ENCODE measurements at places on chromosomes 13 and 19.
A peak's percentile ranks its signal among the peaks of the same experiment; 100 is the strongest.

GRCh38 chr19:35645680-35646511 lies 2.2 kb upstream of the COX6B1 start:
- H3K4me3 ChIP-seq = no peak overlapping the region
- H3K27ac ChIP-seq = no peak overlapping the region
- DNase-seq = no peak
- no peaks in the 10 kb centered on the region for H3K27me3 ChIP-seq
- H3K4me1 ChIP-seq = peaks cover 7% of the 10 kb centered on the region
- no peaks in the 10 kb centered on the region for H3K36me3 ChIP-seq

DNA sequence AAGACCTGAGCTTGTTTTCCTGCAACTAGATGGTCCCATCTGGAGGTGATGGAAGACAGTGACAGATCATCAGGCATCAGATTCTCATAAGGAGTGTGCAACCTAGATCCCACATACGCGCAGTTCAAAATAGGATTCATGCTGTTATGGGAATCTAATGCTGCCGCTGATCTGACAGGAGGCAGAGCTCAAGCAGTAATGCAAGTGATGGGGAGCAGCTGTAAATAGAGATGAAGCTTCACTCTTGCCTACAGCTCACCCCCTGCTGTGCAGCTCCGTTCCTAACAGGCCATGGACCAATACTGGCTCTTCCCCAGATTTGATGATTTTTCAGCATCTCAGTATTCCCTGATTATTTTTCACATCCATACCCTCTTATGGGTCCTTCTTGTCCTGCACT lies 208.4 kb upstream of the RXFP2 start:
- H3K27me3 ChIP-seq = no peaks in the 10 kb centered on the region
- H3K36me3 ChIP-seq = no peaks in the 10 kb centered on the region
- no peak overlapping the region for H3K27ac ChIP-seq
- H3K4me1 ChIP-seq = no peaks in the 10 kb centered on the region
- no peak for DNase-seq

- DNase-seq = no peak
- H3K27ac ChIP-seq = no peak overlapping the region
- no peaks in the 10 kb centered on the region for H3K36me3 ChIP-seq
- no peaks in the 10 kb centered on the region for H3K4me1 ChIP-seq
- no peak overlapping the region for H3K4me3 ChIP-seq
Observed at GRCh38 chr13:98626298-98626935, 49.5 kb upstream of the STK24 start.

GRCh38 chr13:64551755-64552154 lies 2678.4 kb downstream of the PCDH9 start:
- no peak for DNase-seq
- H3K4me3 ChIP-seq = no peak overlapping the region
- H3K4me1 ChIP-seq = no peaks in the 10 kb centered on the region
- no peaks in the 10 kb centered on the region for H3K36me3 ChIP-seq
- no peaks in the 10 kb centered on the region for H3K27me3 ChIP-seq

DNA sequence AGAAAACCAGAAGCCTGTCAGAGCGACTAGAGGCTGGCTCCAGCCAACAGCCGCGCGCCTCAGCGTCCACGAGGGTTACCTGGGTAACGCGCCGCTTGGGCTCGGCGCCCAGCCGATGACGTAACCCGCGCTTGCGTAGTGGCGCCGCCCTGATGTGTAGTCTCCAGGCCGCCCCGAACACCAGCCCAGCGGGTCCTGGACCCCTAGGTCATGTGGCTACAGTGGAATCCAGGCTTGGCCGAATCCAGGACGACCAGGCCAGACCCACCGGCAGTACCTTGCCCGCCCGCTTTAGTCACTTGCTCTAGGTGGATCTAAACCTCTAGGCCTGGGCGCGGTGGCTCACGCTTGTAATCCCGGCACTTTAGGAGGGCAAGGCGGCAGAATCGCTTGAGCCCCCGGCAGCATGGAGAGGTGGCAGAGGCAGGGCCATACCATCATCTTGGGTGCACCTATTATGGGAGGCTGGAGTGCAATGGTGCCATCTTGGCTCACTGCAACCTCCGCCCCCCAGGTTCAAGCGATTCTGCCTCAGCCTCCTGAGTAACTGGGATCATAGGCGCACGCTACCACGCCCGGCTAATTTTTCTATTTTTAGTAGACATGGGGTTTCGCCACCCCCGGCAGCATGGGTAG lies 7.2 kb upstream of the ZNF606 start:
- H3K27ac ChIP-seq = no peak overlapping the region
- no peaks in the 10 kb centered on the region for H3K36me3 ChIP-seq
- no peaks in the 10 kb centered on the region for H3K27me3 ChIP-seq
- H3K4me1 ChIP-seq = no peaks in the 10 kb centered on the region
- H3K4me3 ChIP-seq = peak overlapping the region; percentile 19

DNA sequence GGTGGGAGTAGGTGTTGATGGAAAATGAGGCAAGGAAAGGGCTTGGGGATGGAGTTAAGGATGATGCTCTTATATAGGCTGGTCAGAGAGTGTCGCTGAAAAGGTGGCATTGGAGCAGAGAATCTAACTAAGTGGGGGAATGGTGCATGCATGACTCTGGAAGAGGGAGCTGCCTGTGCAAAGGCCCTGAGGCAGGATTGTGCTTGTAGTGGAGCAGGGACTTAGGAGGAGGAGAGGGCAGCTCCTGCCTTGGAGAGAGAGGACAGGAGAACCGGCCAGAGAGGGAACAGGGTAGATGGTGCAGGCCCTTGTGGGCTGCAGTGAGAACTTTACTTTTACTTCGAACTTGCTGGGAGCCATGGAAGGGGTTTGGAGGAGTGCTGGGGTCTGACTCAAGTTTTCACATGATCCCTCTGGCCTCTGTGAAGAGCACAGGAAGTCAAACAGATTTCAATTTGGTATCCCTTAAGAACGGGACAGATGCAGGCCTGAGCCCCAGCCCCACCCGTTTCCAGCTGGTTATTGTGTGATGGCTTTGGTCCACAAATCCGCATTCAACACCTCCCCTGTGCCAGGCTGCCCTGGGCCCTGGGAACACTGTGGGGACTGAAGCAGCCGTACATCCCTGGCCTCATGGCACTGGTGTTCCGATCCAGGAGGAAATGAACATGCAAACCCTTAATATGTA lies 7.0 kb downstream of the AP2A1 start:
- no peaks in the 10 kb centered on the region for H3K27me3 ChIP-seq
- no peak for DNase-seq
- H3K4me1 ChIP-seq = no peaks in the 10 kb centered on the region
- no peak overlapping the region for H3K27ac ChIP-seq
- H3K36me3 ChIP-seq = no peaks in the 10 kb centered on the region

- no peaks in the 10 kb centered on the region for H3K27me3 ChIP-seq
- no peak overlapping the region for H3K27ac ChIP-seq
- H3K4me1 ChIP-seq = no peaks in the 10 kb centered on the region
- DNase-seq = no peak
Observed at GRCh38 chr19:42568006-42568405, 26.7 kb downstream of the CEACAM8 start.

DNA sequence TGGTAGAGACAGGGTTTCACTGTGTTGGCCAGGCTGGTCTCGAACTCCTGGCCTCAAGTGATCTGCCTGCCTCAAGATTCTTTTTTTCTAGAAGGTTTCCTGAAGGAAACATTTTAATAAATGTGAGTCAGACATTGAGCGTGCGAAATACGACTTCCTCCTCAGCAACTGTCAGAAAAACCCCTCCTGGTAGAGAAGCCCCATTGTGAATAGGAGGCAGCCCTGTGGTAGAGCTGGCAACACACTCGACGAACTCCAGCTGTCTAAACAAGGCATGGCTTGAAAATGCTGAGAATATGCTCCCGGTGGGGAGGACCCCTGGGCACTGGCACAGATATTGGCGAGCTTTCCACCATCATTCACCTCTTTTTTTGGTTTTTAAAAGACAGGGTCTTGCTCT lies 9.8 kb downstream of the ZNF333 start:
- no peak overlapping the region for H3K27ac ChIP-seq
- H3K27me3 ChIP-seq = no peaks in the 10 kb centered on the region
- no peaks in the 10 kb centered on the region for H3K4me1 ChIP-seq

DNA sequence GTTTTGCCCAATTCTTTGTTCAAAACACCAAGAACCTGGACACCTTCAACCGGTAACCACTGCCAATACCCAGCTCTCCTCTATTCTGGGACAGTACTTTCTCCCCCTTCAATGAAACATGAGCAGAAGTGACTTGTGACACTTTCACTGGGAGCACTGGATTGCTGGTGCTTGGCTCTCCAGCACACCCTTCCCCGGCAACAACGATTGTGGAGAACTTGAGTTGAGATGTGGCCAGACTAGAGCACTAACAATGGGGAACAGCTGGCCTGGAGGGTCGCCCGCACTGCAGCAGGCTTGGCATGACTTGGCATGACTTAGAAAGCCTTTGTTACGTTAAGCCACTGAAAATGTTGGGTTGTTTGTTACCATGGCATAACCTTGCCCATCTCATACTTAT lies 7.5 kb upstream of the B3GLCT start:
- H3K4me1 ChIP-seq = no peaks in the 10 kb centered on the region
- no peaks in the 10 kb centered on the region for H3K27me3 ChIP-seq
- DNase-seq = no peak
- H3K27ac ChIP-seq = no peak overlapping the region
- H3K36me3 ChIP-seq = no peaks in the 10 kb centered on the region

- no peaks in the 10 kb centered on the region for H3K4me1 ChIP-seq
- no peaks in the 10 kb centered on the region for H3K36me3 ChIP-seq
- no peak for DNase-seq
Observed at GRCh38 chr19:5330307-5330720, 10.3 kb downstream of the PTPRS start.

- H3K4me3 ChIP-seq = no peak overlapping the region
- no peaks in the 10 kb centered on the region for H3K4me1 ChIP-seq
- peaks cover 18% of the 10 kb centered on the region for H3K27me3 ChIP-seq
Observed at GRCh38 chr19:19214892-19215291, 3.1 kb downstream of the NCAN start.

- H3K4me3 ChIP-seq = no peak overlapping the region
- H3K27me3 ChIP-seq = no peaks in the 10 kb centered on the region
- no peak for DNase-seq
- no peak overlapping the region for H3K27ac ChIP-seq
Observed at GRCh38 chr13:95195146-95195545, 106.1 kb downstream of the ABCC4 start.

- no peak overlapping the region for H3K4me3 ChIP-seq
- DNase-seq = no peak
- no peaks in the 10 kb centered on the region for H3K27me3 ChIP-seq
- no peak overlapping the region for H3K27ac ChIP-seq
Observed at GRCh38 chr13:90545070-90545840, 802.2 kb upstream of the MIR17HG start.

GRCh38 chr19:2249880-2250765 lies 1.0 kb downstream of the AMH start:
- DNase-seq = no peak
- H3K27ac ChIP-seq = no peak overlapping the region
- H3K4me3 ChIP-seq = no peak overlapping the region
- H3K27me3 ChIP-seq = peaks cover 51% of the 10 kb centered on the region
- H3K36me3 ChIP-seq = peaks cover 4% of the 10 kb centered on the region

GRCh38 chr19:7337380-7338194 lies 11.2 kb upstream of the ARHGEF18 start:
- H3K36me3 ChIP-seq = no peaks in the 10 kb centered on the region
- no peaks in the 10 kb centered on the region for H3K4me1 ChIP-seq
- H3K27ac ChIP-seq = no peak overlapping the region
- no peaks in the 10 kb centered on the region for H3K27me3 ChIP-seq

Measured in colonic mucosa (tissue), 4 donors.